ENCODE measurements at places on chromosomes 1 and 21. TPM values are rescaled to one million over a fixed set of nuclear protein-coding genes. Genes with fewer than 3 reads are reported as not detected.

The OR6K3 gene
- not detected for total RNA-seq

The CFAP74 gene
- total RNA-seq, result 0.12 TPM

The GJA8 gene
- total RNA-seq, result not detected

The HPDL gene
- 10.6 TPM for total RNA-seq

The TNNI3K gene
- total RNA-seq, result 1.3 TPM

The TTC22 gene
- total RNA-seq, result not detected

The FNDC5 gene
- total RNA-seq, result 28.7 TPM

GRCh38 chr21:45040157-45040711 lies 34.1 kb upstream of the ADARB1 start:
- no peak for DNase-seq

DNA sequence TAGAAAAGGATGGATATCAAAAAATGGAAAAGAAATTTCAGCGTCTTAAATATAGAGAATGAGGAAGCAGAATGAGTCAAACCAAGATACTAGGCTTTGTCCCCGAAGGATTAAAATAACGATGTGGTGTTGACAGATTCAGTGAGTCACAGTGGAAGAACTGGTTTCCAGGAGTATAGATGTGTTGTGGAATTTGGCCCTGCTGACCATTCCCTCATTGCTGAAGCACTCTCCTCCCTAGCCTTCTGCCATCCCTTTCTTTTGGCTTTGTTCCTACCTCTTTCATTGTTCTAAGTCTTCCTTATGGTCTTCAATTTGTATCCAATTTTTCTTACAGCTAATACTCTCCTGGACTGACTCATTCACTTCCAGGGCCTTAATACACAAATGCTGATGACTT lies 23.1 kb upstream of the USP25 start:
- no peak for DNase-seq

- no peak for DNase-seq
These were observed 13.8 kb upstream of the STX12 start for GRCh38 chr1:27759236-27759635.

DNA sequence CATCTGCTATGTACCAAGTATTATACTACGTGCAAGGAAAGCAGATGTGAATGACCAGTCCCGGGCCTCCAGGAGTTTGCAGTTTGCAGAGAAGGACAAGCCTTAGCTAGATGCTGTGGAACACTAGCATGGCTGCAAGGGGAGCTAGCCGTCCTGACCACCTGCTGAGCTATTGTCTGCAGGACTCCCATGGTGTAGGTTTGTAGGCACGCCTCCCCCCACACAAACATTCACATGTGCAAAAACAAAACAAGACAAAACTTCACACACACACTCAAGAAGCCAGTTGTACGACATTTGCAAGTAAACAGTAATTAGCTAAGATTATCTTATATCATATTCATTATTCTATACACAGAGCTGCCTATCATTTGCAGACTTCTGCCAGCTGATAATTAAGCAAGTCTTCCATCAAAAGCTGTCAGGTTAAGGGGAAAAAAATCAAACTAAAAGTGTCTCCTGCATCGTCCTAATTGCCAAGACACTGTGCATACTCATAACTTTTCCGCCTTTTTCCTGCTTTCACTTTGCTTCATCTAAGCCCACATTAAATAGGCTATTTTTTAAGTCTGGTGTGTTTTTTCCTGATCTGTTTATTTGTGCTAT lies 10.7 kb upstream of the HNRNPU start:
- no peak for DNase-seq

DNA sequence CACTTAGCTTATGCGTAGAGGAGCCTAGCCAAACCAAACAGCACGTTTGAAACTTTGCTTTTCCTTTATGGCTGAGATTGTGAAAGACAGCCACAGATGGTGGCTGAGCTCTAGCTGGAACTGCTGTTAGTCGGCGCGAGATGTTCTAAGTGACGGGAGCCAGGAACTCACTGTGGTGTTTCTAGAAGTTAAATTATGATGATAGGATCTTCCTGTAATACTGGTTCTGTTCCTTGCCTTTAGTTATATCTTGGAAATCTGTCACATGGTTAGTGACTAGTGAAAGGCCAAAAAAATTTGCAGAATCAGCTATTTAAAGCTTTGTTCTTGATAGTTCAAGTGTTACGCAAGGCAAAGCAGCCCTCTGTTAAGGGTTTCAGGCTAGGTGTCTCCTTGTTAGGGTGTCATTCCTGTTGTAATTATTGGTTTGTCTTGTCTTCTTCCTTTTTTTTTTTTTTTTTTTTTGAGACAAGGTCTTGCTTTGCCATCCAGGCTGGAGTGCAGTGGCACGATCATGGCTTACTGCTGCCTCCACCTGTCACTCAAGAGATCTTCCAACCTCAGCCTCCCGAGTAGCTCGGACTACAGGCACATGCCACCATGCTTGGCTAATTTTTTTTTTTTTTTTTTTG lies 22.6 kb downstream of the AK4 start:
- no peak for DNase-seq

DNA sequence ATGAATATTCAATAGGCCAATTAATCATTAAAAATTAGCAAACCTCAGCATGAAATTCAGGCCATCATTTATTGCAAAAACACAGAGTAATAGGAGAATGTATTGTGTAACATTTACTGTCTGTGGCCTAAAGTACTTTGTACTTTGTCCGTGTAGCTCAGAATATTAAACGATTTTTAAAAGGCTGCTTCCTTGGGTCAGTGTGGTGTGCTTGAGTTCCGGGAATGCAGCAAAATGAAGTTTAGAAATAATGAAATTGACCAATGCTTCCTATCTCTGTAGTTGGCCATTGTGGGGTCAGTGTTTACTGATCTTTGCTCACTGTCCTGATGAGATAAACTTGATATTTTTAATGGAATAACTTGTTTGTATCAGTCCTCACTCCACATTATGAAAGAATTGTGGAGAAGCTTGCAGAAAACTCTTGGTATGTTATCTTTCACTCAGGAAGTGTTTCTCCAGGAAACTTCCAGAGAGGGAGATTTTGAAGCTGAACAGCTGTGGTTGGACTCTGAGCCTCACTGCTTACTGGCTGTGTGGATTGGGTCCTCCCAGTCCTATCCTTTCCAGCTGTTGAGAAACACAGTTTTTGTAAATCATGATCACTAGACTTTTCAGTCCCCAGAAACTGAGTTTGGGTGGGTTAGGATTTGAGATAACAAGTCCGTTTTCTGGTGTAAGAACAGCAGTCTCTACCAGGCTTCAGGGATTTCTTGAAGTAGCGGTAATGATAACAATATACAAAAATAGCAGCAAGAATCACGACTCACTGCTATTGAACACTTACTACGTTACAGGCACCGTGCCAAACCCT lies 19.2 kb upstream of the MTARC1 start:
- no peak for DNase-seq

GRCh38 chr21:37281993-37282392 lies 14.9 kb upstream of the VPS26C start:
- no peak for DNase-seq

DNA sequence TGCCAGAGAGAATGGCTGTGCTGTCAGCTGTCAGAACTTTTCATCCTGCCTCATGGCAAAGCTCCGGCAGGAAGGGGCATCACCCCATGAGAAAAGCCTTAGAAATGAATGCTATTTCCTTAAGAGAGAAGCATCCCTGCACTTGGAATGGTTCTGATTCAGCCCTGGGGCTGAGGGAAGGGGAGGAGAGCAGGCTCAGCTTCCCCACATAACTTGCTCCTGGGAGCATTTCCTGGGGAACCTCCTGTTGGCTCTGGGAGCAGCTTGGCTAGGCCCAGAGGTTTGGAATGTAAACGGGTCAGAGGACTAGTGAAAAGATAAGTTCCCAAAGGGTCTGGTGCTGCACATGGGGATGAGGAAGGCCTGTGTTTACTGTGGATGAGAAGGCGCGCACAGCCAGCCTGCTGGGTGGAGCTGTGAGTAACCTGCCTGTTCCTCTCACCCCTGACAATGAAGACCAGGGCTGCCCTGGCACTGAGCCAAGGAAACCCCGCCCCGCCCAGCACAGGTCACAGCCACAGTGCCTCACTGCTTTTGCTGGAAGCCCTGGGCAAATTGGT lies 5.0 kb downstream of the PRELP start:
- DNase-seq, result no peak

DNA sequence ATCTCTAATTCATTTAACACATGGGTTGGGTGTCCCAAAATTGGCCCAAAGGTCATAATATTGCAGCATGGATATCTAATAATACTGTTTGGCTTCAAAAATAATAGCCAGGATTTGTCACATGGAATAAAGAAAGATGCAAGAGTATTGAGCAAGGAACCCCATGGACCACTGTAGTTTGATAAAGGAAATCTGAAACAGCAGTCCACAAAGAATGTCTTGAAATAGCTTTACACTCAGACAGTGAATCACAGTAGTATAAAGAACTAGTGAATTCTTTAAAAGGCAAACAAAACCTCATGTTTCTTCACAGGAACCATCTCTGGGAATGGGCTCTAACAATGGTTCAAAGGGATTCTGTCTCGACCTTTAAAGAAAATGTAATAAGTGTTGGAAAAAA lies 576.1 kb upstream of the ZRANB2 start:
- DNase-seq, result no peak

DNA sequence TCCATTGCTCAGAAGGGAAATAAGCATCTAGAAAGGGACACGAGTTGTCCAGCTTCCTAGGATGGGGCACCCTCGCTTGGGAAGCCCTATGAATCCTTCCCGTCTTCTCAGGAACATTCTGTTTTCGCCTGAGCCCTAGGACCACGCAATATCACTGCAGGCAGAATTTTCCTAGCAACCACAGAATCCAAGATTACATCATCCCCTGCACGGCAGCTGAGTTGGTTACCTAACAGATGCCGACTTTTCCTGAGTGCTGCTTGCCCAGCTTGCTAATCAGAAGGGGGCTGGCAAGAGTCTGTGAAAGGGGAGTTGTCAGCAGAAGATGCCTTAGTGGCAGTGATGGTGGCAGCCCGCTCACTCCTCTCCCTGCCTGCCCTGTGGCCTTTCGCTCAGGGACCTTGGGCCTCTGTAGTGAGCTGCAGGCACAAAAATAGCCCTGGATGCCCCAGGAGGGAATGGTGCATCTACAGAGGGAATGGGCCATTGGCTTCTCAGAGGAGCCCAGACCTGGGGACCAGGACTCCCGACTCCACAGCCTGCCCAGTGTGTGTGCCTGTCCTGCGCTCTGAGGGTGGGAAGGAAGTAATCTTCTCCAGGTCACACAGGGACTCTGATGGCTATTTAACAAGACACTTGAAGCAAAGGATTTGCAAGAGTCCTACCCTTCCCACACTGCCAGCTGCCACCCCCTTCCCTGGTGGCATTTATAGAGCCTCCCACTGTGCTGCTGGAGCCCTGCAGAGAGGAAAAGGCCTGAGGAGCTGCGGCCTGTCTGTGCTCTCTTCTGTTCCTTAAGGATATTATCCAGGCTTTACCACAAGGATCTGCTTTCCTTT lies 28.9 kb upstream of the CLSTN1 start:
- DNase-seq, result no peak

GRCh38 chr1:203052601-203053000 lies 26.3 kb downstream of the PPFIA4 start:
- no peak for DNase-seq

GRCh38 chr21:46131588-46131837 lies 23.9 kb downstream of the FTCD start:
- no peak for DNase-seq

- DNase-seq, result no peak
These were observed 7.6 kb upstream of the CNN3 start for GRCh38 chr1:94934551-94934950.

DNA sequence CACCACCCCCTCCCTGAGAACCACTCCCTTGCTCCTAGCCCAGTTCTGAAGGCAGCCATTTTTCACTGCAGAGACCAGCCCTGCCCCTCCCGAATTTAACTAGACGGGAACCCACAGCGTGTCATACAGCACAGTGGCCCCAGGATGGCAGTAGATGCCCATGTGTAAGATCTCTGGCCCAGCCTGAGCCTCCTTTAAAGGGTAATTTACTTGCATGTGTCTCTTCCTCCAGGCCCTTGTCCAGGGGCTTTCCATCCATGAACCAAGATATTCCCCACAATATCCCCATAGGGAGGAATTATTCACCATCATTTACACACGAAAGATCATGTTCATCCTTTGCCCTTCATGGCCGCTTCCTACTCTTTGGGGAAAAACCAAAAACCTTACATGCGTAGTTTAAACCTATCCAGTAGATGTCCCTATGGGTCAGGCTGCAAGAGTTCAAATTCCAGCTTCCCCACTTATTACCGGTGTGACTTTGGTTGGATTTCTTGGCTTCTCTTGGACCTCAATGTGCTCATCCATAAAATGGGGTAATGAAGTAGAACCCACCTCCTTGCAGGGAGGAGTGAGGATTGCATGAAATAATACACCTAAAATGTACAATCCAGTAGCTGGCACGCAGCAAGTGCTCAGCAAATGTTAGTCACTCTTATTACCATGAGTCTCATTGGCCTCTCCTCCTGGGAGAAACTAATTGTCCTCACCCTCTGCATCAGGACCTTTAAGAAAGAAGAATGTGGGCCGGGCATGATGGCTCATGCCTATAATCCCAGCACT lies 4.0 kb upstream of the LACTBL1 start:
- DNase-seq, result peak; percentile 63

DNA sequence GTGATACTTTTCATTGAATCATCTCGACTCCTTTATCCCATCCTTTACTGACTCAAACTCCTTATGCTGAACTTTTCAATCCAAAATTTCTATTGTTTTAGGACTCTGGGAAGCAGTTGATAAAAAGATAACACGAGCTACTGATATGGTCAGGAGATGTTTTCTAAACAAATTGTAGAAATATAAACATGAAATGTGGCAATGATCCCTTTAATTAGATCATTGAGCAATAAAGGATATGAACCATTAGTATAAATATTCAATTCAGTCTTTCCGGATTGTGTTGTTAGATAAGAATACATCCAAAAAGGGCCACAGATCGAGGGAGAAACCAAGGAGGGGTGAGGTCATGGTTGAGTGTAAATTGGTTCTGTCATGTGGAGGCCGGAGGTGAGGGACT lies 88.4 kb downstream of the NID1 start:
- DNase-seq, result no peak

GRCh38 chr1:23581219-23581618 lies 21.9 kb upstream of the ID3 start:
- DNase-seq, result peak; percentile 32

DNA sequence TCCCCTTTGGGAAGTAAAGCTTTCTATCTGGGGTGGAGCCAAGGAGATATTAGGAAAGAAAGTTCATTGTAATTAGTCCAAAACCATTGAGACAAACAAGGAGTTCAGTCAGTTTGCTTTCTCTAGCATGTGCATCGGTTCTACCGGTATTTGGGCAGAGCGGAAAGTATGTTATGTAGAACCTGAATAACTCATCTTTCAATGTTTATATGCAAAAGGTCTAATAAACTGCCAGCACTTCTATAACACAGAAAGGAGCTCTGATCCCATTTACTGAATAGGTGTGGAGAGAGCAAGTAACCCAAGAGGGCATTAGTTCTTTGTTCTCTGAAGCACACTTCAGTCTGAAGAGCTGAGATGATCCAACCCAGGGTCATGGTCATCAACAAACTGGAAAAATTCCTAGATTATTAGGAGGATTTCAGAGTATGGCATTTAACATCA lies 3.5 kb downstream of the TGFB2 start:
- DNase-seq, result no peak
